Activated CD4-positive, alpha-beta T cell treated with anti-CD3 and anti-CD28 coated beads, Interleukin-2, amount 50 U/mL, for 24 hours (primary cell): ENCODE measurements at places on chromosomes 3 and 15.
A peak's percentile ranks its signal among the peaks of the same experiment; 100 is the strongest.

DNA sequence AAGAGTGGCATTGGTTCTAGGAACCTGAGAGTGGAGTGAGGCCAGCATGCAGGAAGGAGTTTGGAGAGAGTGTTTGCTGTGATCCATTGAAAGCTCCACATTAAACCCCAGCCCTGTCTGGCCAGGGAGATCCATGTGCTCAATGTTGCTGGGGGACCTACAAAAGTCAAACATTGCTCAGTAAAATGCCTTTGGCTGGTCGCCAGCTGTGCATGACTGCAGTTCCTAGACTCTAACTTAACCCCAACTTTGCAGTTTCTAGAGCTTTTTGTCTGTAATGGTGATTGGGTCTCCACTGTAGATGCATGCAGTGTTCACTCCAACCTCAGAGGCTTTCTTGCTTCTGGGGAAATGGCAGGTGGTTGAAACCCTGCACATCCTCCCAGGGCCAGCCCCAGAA lies 99.7 kb upstream of the ABHD17C start:
- DNase-seq, result no peak

DNA sequence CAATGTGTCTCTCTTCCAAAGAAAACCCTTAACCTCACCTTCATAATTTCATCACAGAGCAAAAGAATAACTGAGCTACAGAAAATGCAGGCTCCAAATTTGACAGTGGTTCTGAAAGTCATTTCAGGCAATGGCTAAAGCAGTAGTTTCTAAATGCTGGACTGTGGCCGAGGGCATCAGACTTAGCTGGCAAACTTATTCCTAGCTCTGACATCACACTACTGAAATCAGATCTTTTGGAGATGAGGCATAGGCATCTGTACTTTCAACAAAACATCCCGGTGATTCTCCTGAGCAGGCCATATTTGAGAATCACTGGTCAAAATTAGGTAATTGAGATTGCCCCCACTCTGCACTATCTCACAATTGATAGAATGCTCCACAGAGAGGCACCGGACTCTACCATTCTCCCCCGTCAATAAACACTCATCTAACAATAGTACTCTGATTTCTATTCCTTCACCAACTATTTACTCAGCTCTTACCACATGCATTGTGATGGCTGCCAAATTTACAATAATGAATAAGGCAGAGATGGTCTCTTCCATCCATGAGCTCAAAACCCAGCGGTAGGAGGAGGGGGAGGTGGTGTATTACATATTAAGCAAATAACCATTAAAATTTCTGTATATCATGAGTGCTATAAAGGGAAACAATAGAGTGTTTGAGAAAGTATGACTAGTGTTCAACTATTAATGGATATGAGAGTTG lies 57.3 kb upstream of the SPRED1 start:
- no peak for DNase-seq

- no peak for DNase-seq
Measured at GRCh38 chr3:87145553-87145952, 81.6 kb upstream of the CHMP2B start.

DNA sequence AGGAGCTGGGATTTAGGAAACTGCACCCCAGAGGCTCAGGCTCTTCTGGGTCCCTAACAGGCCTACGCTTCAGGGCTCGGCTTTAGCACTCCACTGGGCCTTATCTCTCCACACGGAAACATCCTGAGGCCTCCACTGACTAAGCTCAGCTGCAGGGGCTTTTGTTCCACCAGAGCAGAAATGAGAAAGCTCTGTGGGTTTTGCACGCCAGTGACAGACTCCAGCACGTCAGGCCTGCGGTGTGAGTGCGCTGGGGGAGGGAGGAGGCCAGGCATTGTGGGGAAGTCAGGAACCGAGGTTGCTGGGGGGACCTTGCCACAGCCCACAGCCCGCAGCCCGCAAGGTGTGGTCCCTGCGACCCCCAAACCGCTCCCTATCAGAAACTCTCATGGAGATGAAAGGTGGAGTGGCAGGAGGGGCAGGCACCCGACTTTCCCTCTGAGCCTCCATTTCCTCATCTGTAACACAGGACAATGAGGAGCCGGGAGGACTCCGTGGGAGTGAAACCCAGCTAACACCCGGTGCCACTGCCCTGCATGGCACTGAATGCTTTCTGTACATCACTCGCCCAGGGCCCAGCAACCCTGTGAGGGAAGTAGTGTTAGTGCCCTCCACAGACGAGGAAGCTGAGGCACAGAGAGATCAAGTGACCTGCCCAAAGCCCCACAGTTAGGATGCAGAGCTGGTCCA lies 106.5 kb downstream of the TPRA1 start:
- no peak for DNase-seq

DNA sequence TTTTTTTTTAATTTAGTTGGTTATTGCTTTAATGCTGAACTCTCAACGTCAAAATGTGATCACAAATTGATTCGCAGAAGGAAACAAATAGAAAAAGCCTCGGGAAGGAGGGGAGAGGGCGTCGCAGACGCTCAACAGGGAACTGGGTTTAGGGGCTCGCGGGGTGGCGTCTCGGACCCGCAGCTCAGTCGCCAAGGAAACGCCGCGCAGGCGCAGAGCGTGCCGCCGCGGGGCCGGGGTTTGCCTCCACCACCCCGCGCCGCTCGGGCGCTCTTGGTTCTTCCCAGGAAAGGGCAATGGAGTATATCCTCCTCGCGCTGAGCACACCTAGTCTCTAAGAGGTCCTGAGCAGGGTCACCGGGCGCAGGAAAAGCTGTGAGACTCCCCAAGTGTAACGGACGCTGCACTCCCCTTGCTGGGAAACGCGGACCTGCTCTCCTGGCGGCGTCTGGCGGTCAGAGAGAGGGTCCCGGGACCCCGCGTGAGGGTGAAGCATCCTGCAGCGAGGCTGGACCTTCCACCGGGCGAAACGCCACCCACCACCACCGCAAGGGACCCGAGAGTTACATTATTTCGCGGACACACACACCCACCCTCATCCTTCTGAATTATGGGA lies 753 bp downstream of the PLCH1 start:
- DNase-seq, result peak; percentile 13

- no peak for DNase-seq
Measured at GRCh38 chr3:30555968-30556367, 50.4 kb upstream of the TGFBR2 start.

DNA sequence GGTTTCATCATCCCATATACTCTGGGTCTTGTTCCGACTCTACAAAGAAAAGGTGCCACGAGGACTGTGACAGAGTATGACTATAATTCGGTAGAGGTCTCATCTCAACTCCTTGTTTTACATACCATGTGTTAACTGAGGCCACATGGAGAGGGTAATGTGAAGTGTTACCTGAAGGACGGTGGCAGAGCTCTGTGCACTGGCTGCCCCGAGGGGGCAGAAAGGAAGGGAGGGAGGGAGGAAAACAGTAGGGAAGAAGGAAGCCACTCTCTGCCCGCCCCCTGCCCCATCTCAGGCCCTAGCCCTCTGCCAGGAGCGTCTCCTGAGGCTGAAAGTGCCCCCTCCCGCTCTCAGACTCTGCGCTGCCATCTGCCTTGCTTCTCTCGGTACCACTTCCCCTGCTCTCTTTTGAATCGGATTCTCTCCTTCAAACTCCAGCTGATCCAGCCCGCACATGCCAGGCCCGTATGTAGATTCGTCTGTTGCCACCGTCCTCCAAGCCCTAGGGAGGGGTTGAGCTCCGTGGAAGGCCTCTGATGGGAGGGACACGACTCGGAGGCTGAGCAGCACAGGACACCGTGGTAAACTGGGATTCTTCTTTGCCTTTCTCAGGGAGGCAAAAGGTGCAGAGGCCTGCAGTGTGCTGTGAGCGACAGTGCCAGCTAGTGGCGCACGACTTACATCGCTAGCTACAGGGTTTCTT lies 70.5 kb upstream of the ATP10A start:
- peak; percentile 59 for DNase-seq
